Thoracic aorta endothelial cell (primary cell): ENCODE measurements at places on chromosomes 5 and 9. TPM values are rescaled to one million over a fixed set of nuclear protein-coding genes. Genes with fewer than 3 reads are reported as not detected.

The FIBCD1 gene
- total RNA-seq, result not detected in 2 replicates

The C9orf43 gene
- 0.66 and 1.0 TPM in 2 replicates for total RNA-seq

The PTGR1 gene
- 57.4 and 146 TPM in 2 replicates for total RNA-seq

The PDE8B gene
- under 0.01 and 0.07 TPM in 2 replicates for total RNA-seq
